HCT116 (cell line): ENCODE measurements at places on chromosomes 1 and 21.

- H3K4me3 ChIP-seq: no peak overlapping the region
- no peak overlapping the region for H3K27ac ChIP-seq
- no peaks in the 10 kb centered on the region for H3K4me1 ChIP-seq
- no peak for DNase-seq
- no peaks in the 10 kb centered on the region for H3K27me3 ChIP-seq
- H3K36me3 ChIP-seq: peaks cover 4% of the 10 kb centered on the region; the same call in 1 of the 2 replicates
These were observed 36.3 kb downstream of the PTGFRN start for GRCh38 chr1:116945996-116946395.

GRCh38 chr21:25560271-25560685 lies 47.0 kb downstream of the MRPL39 start:
- no peaks in the 10 kb centered on the region for H3K4me1 ChIP-seq
- H3K27ac ChIP-seq: no peak overlapping the region
- DNase-seq: no peak
- no peaks in the 10 kb centered on the region for H3K36me3 ChIP-seq
- no peaks in the 10 kb centered on the region for H3K27me3 ChIP-seq
- no peak overlapping the region for H3K4me3 ChIP-seq

- no peak overlapping the region for H3K27ac ChIP-seq
- H3K4me3 ChIP-seq: no peak overlapping the region
- H3K27me3 ChIP-seq: no peaks in the 10 kb centered on the region
- no peak for DNase-seq
- H3K4me1 ChIP-seq: no peaks in the 10 kb centered on the region
These were observed 139.2 kb downstream of the NTMT2 start for GRCh38 chr1:170284951-170285350.

DNA sequence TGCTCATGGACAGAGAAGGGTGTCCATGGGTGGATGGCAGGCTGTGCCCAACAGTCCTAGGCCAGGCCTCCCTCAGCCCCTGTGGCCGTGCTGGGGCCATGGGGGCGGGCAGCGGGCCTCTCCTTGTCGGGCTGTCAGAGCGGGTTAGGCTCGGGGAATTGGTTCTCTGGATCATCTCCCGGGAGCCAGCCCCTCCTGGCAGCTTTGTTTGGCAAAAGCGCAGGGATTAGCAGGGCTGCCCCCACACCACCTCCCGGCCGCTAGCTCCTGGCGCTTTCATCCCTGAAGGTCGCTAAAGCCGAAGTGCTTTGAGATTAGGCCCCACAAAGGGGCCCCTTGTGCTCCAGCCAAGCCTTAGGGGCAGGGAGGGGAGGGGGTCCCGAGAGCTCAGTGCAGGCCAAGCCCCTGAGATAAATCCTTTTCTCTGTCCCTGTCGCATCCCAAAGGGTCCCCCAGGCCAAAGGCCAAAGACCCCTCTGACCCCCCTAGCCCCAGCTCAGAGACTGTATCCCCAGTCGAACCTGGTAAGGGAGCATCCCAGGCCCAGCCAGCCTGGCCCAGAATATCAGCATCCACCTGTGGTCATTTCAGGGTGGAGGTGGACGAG lies 9.8 kb upstream of the DMBX1 start:
- H3K27me3 ChIP-seq: no peaks in the 10 kb centered on the region
- H3K36me3 ChIP-seq: no peaks in the 10 kb centered on the region
- no peak overlapping the region for H3K27ac ChIP-seq
- no peak for DNase-seq
- no peak overlapping the region for H3K4me3 ChIP-seq
- H3K4me1 ChIP-seq: no peaks in the 10 kb centered on the region
